ENCODE measurements at places on chromosomes 1 and 21.

- DNase-seq = no peak
These were observed 90.9 kb downstream of the SH3GLB1 start for GRCh38 chr1:86795316-86795715.

- DNase-seq = no peak
These were observed 67.4 kb downstream of the RGS18 start for GRCh38 chr1:192225703-192226102.

DNA sequence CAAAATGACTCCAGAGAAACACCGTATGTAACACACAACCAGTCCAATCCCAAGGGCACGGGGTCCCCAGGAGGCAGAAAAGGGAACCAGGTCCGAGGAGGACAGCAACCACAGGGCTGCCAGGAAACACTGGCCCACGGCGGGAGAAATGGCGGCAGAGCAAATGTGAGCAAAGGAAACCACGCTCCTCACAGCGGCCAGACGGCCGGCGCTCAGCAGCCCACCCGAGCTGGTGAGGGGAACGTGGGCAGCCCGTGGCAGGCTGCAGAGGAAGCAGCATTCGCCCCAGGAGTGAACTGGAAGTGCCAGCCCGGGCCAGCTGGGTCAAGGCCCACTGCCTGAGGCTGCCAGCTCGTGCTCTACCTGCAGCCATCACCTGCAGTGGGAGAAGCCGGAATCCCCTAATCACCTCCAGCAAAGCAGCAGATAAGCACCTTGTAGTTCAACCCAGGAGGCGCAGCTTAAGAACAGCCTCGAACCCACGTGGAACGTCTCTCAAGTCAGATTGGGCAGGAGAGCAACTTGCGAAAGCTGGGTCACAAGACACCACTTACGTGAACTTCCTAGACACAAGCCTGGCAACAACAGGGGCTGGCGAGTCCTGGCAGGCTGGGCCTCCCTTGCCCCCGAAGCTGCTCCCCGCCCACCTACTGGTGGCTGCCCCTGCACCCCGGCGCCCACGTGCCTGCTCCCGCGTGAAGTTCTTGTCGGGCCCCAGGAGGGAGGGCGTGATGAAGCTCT lies 6.7 kb downstream of the SLC19A1 start:
- DNase-seq = no peak

- DNase-seq = no peak
These were observed 11.4 kb upstream of the DNASE2B start for GRCh38 chr1:84386716-84387479.

- no peak for DNase-seq
These were observed 51.1 kb upstream of the GRIK3 start for GRCh38 chr1:37085393-37085792.

- peak; percentile 37 for DNase-seq
These were observed 60.2 kb upstream of the PDE9A start for GRCh38 chr21:42593007-42593814.

DNA sequence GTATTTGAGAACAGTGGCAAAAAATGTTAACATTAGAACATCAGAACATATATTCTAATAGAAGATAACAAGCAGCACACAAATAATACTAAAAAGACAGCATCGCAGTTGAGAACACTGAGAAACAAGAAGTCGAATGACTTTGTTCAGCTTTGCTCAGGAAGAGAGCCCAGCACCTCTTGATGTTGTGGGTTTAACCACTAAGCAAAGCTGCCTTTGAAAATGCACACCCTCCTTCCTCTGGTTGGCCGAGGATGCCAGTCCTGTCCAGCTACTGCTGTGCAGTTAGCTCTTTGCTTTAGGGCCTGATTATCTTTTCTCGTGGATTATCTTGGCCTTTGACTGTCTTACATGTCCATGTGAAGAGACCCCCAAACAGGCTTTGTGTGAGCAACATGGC lies 60.5 kb downstream of the SPATA46 start:
- DNase-seq = no peak

DNA sequence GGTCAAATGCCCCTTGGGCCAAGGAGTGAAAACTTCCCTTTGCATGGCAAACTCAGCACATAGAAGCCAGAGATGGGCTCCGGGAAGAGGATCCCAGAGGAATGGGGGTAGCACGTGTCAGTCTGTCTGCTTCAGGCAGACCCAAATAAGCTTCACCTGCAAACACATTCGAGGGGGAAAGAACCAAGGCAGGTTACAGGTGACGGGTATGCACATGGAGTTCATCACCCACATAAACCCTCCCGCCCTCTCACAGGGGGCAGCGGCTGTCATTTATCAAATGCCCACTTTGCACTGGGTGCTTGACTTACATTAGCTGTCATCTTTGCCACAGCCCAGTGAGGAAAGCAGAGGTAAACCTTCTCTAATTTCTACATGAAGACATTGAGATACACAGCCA lies 73.0 kb upstream of the TLR5 start:
- no peak for DNase-seq

GRCh38 chr1:207407655-207408260 lies 46.4 kb upstream of the CR2 start:
- DNase-seq = no peak

- DNase-seq = no peak
These were observed 55.0 kb downstream of the MPZL1 start for GRCh38 chr1:167776616-167777268.

- no peak for DNase-seq
These were observed 31.2 kb downstream of the CHD1L start for GRCh38 chr1:147273409-147274336.

DNA sequence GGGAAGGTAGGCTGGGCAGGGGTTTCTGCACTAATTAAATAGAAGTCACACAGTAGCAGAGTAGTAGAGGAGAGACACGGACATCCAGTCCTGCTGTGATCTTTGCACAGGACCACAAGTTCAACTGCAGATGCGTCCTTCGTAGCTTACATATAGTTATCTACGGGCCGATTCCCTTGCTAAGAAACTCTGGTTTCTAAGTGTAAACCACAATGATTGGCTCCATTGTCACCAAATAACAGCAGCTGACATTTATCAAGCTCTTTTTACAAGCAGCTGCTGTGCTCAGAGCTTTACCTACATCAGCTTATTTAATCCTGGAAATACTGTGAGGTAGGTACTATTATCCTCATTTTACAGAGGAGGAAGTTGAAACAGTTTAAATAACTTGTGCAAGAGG lies 3.1 kb downstream of the SLC45A3 start:
- no peak for DNase-seq

- DNase-seq = no peak
These were observed 16.0 kb downstream of the LRIG2 start for GRCh38 chr1:113088972-113089371.

GRCh38 chr1:199759268-199759730 lies 268.2 kb upstream of the NR5A2 start:
- no peak for DNase-seq

GRCh38 chr1:113905435-113905861 lies 322 bp downstream of the DCLRE1B start:
- DNase-seq = no peak

- DNase-seq = no peak
These were observed 34.7 kb downstream of the PTPRU start for GRCh38 chr1:29270929-29271521.

DNA sequence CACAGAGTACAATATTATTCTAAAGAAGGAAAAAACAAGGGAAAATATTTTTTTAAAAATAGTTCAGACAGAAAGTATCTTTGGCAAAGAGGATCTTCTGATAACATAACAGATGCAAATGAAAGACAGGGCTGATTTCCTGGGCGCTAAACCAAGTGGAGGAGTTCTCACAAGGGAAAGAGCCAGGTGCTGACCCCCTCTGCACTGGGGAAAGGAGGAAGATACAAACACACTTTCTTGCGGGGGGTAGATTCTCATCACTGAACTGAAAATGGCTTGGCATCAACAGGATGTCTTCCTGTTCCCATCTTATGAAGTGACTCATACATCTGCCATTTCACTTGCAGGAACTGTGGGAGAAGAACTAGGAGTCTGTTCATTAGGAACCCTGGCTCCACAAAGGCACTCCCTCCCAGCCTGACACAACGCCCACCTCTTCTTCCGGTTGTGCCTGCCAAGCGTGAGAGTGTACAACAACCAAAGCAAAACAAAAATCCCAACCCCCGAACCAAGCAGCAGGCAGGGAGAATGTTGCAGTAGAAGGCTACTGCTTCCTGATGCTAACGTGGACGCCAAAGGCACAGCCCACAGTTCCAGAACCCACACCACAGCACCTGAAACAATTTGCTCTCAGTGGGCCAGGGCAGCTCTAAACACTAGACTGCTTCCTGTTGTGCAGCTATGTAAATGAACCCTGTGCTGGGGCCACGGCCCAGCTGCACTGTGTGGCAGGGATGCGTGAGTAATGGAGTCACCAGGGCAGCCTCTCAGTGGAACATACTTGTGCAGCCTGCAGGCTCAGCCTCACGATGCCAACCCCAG lies 51.0 kb downstream of the GADD45A start:
- DNase-seq = no peak

GRCh38 chr1:34785231-34785874 lies 4.3 kb downstream of the GJB3 start:
- DNase-seq = no peak

DNA sequence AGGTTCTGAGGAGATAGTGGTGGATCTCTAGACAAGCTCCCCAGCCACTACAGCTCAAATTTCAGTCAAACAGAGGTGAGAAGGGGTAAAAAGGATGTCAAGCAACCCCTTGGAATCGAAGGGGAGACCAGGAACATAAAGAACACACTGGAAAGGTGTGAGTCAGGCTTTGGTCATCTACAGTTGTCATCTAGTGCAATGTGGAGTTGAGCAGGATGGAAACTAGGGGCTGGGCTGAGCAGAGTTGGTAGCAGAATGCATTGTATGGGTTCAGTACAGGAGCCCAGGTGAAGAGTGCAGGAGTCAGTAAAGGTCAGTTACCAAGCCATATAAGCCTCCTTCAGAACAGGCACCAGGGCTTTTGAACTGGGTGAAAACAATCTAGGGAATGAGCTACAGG lies 52.7 kb upstream of the VAV3 start:
- no peak for DNase-seq

DNA sequence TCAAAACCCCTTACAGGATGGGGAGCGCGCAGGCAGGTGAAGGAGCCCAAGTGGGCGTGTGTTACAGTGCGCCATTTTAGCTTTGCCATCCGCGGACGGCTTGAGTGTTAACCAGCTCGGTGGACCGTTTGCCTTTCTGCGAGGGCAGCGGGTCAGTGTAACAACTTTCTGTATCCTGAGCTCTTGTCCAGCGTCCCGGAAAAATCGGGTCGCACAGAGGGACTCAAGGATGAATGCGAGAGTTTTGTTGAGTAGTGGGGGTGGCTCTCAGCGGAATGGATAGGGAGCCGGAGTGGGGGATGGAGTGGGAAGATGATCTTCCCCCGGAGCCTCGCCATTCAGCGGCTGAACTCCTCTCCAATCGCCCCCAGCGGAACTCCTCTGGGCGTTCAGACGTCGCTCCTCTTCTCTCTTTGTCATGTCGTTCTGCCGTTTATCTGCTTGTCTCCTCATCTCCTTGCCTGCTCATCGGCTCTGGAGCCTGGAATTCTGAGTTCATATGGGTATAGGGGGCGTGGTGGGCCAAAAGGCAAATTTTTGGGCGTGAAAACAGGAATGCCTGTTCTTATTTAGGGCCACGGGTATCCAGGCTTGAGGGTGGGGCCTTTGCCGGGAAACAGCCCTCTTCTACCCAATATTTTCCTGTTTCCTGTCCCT lies 295.4 kb downstream of the CTH start:
- no peak for DNase-seq

GRCh38 chr1:106897976-106898375 lies 158.5 kb upstream of the PRMT6 start:
- DNase-seq = no peak

- DNase-seq = no peak
These were observed 237.8 kb downstream of the LTN1 start for GRCh38 chr21:28754862-28755261.

- DNase-seq = no peak
These were observed 144.0 kb upstream of the ADGRL4 start for GRCh38 chr1:79150576-79150975.

DNA sequence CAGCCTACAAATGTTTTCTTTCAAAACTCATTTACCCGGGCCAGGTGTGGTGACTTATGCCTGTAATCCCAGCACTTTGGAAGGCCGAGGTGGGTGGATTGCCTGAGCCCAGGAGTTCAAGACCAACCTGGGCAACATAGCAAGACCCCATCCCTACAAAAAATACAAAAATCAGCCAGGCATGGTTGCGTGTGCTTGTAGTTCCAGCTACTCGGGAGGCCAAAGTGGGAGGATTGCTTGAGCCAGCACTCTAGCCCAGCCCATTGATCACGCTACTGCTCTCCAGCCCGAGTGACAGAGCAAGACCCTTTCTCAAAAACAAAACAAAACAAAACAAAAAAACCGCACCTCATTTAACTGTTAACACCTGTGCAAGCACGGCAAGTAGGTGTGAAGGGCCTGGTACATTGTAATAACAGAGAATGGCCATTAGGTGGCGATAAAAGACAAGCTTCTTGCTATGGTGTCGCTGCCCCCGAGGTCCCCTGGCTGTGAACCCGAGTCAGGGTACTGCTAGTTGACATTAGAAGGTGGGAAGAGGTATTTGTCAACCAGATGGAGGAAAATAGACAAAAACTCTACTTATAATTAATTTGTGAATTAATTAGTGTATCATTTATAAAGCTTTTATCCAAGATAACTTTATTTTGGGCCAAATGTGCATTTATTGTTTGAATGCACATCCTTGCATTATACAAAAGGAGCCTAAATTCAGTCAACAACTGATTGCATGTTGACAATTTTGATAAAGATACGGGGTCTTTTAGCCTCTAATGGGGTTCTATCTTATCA lies 66.5 kb downstream of the SH3BGR start:
- peak; percentile 5 for DNase-seq

- DNase-seq = no peak
These were observed 37.1 kb upstream of the EXO1 start for GRCh38 chr1:241810769-241811405.

DNA sequence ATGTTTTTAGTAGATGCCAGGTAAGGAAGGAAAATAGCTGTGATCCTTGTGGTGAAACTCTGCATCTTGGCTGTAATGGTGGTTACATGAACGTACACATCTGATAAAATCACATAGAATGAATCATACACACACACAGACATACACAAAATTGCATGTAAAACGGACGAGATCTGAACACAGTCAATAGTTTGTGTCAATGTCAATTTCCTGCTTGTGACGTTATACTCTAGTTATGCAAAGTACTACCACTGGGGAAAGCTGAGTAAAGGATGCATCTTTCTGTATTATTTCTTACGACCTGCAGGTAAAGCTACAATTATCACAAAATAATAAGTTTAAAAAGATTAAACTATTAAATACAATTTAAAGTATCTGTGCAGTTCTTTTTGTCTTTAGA lies 493.7 kb upstream of the ZP4 start:
- DNase-seq = no peak

DNA sequence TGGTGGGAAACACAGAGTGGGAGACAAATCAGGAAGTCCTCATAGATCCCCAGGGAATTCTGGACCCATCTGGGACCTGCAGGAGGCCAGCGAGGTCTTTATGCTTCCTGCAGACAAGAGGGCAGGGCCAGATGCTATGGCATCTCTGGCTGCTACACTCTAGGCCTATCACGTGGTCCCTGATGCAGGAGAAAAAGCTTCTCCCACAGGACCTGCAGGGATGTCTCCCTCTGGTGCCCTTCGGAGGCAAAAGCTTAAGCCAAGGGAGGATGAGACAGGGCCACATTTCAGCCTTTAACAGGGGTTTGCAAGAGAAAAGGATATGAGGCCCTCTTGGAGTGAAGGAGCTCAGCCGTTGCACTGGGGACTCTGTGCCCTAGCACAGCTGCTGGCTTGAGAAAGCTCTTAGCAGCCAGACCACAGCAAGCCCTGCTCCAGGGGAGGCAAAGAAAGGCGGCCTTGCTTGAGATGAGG lies 243.0 kb downstream of the C1orf94 start:
- DNase-seq = no peak

- DNase-seq = no peak
These were observed 9.9 kb upstream of the HSPG2 start for GRCh38 chr1:21946836-21947587.

GRCh38 chr1:240385551-240385950 lies 226.4 kb downstream of the GREM2 start:
- no peak for DNase-seq
